Naive thymus-derived CD4-positive, alpha-beta T cell (primary cell): ENCODE measurements at places on chromosomes 11 and 22.

DNA sequence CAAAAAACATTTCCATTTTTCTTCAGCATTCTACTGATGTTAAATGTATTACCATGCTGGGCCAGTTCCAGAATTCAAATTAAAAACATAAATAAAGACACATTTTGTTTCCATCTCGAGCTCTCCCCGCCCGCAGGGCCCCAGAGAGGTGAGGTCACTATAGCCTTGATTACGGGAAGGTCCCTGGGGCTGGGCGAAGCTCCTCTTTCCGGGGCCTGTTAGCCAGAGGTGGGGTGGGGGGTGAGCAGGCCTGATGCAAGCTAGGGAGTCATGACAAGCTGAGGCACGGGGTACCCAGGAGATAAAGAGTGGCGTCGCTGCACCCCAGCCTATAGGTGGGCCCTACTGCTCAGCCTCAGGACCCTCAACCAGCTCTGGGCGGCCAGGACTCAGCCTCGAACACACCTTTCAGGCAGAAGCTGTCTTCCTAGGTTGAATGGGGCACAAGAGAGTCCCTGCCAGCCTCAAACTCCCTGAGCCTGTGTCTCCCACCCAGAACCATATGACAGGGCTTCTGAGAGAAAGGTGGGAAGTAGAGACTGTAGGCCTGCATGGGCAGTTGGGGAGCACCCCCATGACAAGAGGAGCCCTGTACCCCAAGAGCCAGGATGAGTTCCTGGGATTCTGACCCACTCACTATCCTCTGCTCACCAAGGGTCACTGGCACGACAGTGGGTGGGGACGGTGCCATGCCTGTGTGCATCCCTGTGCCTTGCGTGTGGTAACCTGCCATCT, 34.8 kb downstream of the KCNQ1OT1 start:
- DNase-seq, result no peak

DNA sequence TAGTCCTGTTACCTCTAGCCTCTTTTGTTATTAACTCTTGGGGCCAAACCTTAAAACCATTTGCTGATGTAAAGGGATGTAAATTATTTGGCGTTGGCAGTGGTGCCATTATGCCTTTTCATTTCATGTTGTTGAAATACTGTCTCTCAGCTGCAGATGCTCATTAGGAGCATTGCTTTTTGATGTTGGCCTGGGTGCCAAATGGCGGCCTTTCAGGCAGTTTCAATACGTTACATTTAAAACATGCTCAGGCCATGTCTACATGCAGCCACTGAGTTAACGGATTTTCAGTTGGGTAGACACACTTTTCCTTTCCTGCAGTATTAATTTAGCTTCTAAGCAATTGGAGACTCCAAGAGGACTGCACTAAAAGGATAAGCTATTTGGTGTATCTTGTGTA, 5.3 kb downstream of the NCAM1 start:
- DNase-seq, result no peak

GRCh38 chr22:35425546-35425945, 25.6 kb downstream of the MCM5 start:
- no peak for DNase-seq

- no peak for DNase-seq
Observed at GRCh38 chr11:133787379-133788141, 57.8 kb downstream of the SPATA19 start.

DNA sequence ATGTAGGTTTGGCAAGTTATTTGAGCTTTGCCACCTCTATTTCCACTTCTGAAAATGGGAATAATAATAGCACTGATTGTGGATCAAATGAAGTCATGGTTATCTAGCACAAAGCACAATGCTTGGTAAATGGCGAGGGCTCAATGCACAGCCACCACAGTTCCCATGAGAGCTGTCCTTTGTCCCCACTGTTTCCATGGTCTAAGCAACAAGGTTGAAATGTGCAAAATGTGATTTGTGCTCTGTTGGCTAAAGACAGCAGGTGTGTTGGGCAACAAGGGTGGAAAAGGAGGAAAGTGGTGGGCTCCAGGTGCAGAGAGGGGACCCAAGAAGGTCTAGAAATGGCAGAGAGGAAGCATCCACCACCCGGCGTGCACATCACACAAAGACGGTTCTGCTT, 200.5 kb downstream of the TRIM29 start:
- no peak for DNase-seq

DNA sequence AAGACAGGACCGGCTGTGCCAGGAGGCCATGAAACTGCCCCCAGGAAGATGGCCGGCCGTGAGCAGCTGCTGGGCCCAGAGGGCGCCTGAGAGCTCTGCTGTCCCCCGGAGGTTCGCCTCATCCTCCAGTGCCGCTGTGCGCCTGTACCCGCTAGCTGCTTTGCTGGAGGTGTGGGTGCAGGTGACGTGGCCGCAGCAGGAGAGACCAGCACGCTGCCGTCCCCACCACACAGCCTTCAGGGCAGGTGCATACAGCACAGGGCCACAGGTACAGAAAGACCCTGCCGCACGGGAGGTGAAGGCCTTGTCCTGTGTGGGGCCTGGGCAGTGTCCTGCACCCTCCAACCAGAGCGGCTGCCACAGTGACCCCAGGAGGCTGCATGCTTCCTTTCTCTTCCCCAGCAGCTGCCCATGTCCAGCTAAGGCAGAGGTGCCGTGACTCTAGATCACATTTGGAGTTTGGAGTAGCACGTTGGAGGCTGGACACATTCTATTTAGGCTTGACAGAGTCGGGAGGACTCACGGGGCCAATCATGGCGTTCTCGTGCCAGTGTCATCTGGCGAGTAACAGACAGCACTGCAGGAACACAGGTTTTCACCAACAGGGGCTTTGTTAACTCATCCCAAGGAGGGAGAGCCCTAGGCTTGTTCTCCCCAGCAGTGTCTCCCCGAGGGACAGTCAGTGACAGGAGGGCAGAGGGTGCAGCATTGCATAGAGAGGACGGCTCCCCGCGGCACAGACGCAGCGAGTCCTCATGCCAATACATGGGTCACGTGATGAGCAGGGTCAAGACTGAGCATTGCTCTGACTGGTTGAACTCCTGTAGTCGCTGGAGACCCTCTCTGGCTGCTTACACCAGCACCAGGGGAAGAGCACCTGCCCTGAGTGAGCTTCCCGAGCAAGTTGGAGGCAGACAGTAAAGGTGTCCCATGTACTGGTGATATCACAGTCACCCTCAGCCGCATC, 18.7 kb upstream of the PANX2 start:
- DNase-seq, result no peak

DNA sequence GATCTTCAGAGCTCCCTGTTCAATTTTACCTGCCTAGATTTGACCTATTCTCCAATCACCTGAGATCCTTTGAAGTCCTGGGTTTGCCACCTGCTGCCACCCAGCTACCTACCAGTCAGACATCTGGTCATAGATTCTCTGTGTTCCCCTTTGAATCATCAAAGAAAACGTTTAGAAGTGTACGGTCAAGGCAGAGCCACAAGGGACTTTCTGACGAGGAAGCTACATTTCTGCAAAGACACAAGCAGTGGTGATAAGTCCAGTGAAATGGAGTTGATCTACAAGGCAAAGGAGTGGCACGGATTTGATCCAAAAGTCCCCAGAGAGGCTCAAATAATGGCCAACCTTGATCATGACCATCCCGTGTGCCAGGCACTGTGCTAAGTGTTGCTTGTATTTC, 549.9 kb downstream of the MIAT start:
- DNase-seq, result no peak

DNA sequence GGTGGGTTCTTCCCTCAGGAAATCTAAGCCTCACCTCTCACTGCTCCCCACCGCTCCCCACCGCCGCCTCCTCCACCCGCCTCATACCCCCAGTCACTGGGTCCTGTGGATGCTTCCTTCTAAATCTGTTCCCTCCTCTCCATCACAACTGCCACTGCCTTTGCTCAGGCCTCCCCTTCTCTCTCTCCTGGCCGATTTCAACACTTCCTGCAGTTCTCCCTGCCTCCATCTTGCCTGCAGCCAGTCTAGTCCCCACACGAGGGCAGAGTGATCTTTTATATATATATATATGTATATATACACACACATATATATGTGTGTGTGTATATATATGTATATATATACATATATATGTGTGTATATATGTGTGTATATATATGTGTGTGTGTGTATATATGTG, 27.8 kb downstream of the CREB3L1 start:
- DNase-seq, result no peak

- DNase-seq, result no peak
Observed at GRCh38 chr11:27028561-27028965, 12.1 kb upstream of the BBOX1 start.

DNA sequence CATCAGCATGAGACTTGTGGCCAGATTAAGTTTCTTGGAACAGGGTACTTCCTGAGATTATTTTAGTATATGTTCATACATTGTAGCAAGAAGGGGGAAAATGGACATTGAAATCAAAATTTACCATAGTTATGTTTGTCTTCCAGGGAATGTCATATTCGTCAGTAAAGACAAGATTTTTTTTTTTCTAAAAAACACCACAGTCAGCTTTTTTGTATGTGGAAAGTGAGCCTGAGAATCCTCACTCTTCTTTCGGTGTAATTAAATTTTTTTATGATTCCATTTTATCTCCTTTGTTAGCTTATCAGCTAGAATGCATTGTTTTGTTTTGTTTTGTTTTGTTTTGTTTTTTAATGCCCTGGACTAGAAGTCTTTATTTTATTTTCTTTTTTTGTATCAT, 31.5 kb upstream of the LIPT2 start:
- DNase-seq, result no peak

GRCh38 chr11:3140291-3140603, 24.9 kb downstream of the OSBPL5 start:
- no peak for DNase-seq

DNA sequence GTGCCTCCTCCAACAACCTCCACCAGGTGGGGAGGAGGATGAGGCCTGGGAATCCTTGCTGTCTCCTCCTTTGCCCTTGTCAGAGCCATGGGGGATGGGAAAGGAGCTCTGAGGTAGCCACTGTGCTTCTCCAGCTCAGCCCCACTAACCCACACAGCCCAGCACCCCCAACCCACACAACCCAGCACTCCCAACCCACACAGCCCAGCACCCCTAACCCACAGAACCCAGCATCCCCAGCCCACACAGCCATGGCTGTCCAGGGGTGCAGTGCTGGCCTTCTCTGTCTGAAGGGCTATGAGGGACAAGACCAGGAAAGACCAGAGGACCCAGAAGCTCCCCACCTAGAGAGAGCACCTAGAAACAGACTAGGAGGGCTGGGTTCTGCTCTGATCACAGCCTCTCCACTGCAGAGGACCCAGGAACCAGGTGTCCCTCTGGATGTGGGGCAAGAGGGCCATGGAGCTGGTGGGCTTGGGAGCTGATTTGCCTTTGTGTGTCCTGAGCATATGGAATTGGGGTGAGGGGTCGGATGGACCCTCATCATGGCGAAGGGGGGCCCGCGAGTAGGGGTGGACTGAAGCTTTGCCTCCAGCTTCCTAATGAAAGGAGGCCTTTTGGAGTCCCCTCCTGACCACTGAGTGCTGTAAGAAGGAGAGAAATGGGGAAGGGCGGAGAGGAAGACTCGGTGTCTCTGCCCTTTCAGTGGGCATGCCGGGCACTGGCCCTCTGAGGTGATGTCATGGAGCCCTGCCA, 117.6 kb upstream of the THY1 start:
- no peak for DNase-seq

- no peak for DNase-seq
Observed at GRCh38 chr11:115348416-115348815, 155.8 kb downstream of the CADM1 start.

- DNase-seq, result no peak
Observed at GRCh38 chr11:125498521-125498920, 2.5 kb upstream of the FEZ1 start.

- DNase-seq, result no peak
Observed at GRCh38 chr11:783581-784015, 6.3 kb downstream of the CEND1 start.
